Effector CD8-positive, alpha-beta T cell (primary cell): ENCODE measurements at places on chromosomes 12 and 14.

GRCh38 chr12:94091624-94092023 lies 56.8 kb upstream of the PLXNC1 start:
- no peak for DNase-seq

GRCh38 chr12:131613678-131614077 lies 97.2 kb upstream of the SFSWAP start:
- no peak for DNase-seq

DNA sequence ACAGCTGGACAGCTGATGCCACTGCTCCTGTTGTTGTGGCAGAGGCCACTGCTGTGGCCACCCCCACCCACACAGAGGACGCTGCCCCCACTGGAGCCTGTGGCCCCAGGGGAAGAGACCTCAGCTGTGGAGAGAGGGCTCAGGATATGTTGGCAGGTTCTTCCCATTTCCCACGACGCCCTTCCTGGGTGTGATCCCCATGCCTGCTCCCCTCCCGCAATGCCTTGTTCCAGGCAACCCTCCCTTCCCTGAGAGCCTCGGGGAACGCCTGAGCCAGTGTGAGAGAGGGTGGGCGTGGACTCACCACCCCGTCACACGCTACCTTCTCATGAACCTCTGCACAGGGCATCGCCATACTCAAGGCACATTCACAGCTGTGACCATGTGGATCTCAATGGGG lies 5.7 kb upstream of the KRT82 start:
- DNase-seq = no peak

DNA sequence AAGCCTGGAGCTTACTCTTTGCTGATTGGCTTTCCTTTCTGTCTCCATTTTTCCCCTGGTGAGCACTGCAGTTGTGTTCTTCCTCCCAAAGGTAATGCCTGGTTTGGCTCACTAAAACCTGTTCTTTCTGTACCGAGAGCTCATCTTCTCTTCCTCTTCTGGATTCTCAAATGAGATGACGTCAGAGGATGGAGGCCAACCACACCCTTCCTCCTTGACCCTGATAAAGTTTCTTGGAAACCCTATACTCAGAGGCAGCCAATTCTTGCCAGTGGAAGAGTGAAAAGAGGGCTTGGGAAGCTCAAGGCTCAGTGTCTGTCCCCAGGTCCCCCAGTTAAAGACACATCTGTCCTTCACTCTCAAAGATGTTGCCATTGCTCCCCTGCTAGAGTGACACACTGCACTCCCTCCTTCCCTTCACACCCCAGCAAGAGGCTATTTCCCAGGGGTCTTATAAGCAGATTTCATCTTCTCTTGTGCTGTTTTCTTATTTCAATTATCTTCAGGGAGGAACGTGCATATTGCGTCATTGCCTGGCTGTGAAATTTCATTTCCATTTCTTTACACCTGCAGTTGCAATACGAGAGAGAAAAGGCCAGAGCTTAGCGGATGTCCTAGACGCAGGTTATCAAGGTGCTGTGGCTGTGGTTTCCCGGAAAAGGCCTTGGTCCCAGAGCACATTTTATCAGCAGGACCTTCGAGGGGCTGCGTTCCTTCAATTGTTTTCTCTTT lies 27.3 kb downstream of the NTF3 start:
- DNase-seq = no peak

GRCh38 chr14:53278602-53279506 lies 125.7 kb upstream of the DDHD1 start:
- no peak for DNase-seq

DNA sequence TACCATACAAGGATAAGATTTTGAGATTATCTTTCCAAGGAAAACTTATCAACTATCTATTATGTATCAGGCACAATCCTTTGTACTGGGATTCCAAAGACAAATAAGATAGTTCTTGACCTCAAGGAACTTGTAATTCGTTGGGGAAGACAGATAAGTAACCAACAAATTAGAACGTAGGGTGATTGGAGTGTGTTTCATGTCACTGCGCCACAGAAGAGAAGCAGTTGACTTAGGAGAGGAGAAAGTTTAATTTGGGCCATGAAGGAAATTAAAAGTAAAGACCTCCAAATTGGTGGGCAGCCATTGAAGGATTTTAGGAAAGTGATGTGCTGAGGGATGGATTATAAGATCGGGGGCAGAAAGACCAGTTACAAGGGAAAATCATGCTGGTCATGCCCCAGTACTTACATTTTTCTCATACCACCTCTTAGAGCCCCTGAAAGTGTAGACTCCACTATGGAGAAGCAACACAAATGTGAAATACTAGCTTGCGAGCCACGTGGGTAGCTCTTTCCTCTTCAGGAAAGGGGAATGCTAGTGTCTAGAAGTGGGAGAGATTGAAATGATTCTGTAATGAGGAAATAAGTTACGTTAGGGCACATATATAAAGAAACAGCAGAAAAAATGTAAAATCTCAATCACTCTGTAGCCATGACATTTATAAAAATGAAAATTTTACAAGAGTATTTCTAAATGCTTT lies 148.7 kb downstream of the ETV6 start:
- DNase-seq = no peak

GRCh38 chr12:90695415-90695814 lies 259.6 kb downstream of the CCER1 start:
- DNase-seq = no peak

DNA sequence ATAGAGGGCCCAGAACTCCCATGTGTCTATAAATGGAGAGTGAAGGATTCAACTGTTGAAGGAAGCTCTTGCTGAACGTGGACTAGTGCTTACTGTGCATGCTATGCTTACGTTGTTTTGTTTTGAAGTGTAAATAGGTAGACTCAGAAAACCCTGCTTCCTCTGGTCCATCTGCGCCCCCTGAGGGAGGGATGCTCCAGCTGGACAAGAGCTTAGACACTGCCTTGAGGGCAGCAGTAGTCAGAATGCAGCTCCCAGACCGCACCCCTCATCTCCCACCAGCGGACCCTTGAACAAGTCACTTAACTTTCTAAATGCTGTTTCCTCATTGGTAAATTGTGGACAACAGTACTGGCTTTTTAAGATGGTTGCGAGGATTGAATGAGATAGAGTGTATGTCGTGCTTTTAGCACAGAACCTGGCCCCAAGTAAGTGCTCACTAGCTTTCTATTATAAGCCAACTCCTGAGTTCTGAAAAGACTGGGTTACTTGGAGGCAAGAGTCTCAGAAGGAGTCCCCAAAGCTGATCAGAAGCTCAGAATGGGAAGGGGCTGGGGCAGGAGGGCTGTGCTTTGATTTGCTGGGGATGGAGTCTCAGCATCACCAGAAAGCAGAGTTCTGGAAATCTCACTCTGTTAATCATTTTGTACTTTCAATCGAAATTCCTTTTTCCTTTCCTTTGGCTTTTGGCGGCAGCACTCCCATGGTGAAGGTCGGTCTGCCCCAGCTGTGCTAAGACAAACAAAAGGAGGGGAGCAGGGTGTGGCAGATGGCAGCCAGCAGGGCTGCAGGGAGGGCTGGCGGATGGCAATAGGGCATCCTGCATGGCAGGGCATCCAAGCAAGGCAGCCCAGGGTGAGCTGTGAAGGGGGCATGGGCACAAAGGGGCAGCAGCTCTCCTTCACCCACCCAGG lies 15.6 kb downstream of the AGAP2 start:
- no peak for DNase-seq

DNA sequence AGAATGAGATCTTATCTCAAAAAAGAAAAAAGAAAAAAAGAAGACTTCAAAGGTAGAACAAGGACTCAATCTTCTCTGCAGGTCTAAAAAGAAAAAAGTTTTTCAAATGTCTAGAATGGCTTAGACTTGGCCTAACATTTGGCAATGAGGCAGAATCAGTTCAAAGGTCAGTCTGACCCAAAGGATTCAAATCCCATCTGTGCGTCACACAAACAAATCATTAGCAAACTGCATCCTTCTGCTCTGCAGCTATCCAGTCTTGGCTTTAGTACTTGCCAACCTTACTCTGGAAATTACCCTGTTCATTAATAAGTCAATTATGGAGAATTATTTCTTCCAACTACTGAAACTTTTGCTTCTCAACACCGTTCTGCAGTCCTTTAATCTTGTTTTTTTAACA lies 3.1 kb downstream of the YAF2 start:
- DNase-seq = no peak

DNA sequence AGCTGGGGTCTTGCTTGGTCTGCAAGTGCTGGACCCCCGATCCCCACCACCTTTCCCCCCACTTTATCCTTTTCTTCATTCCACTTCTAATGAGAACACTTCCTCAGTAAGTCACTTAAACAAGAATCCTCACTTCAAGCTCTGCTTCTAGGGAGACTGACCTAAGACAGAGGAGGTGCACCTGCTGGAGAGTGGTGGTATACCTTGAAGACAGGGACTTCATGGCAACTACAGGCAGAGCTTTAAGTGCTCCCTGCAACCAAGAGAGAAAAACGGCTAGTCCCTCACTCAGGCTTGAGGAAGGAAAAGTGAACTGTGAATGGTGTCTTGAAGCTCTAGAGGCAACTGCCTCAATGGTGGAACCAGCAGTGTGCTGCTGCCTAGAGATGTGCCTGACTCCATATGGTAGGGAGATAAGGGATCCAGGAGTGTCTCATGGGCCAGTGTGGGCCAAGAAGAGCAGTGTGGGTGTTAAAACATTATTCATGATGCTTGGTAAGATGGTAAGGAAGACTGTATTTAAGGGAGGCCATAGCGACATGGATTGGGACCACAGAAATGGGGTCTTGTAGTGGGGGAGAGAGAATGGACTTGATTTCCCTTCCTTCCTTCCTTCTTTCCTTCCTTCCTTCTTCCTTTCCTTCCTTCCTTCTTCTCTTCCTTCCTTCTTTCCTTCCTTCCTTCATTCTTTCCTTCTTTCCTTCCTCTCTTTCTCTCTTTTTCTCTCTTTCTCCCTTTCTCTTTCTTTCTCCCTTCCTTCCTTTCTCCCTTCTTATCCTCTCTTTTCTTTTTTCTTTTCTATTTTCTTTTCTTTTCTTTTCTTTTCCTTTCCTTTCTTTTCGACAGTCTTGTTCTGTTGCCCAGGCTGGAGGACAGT lies 96.2 kb upstream of the NAP1L1 start:
- DNase-seq = no peak

DNA sequence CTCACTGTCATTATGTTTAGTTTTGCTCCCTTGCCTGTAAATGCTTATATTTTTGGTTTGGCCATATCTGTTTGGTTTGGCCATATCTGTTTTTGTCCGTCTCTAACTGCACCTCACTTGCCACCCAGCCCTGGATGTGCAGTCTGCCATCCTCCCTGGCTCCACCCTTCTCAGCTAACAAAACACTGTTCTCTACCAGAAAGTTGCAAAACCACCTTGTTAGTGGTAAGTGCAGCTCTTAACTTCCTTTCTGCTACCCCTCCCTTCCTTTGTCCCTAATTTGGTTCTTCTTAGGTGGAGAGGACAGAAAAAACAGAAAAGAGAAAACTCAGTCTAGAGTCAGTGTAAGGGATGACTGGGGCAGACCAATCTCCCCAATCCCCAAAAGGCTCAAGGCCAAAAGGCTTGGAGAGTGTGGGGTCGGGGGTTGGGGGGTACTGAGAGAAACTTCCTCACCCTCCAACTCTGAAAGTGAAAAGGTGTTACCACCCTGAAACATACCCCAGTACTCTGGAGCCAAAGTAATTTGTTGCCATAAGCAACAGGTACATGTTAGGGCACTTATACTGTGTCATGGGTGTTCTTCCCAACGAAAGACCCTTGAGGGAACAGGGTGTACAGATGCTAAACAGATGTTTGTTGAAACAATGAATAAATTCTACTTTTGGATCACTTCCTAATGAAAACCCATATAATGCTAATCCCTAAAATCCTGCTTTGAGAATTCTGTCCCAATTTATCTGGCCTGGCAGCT lies 5.0 kb downstream of the BIN2 start:
- no peak for DNase-seq

- DNase-seq = no peak
Observed at GRCh38 chr12:19048943-19049342, 80.6 kb upstream of the PLEKHA5 start.

DNA sequence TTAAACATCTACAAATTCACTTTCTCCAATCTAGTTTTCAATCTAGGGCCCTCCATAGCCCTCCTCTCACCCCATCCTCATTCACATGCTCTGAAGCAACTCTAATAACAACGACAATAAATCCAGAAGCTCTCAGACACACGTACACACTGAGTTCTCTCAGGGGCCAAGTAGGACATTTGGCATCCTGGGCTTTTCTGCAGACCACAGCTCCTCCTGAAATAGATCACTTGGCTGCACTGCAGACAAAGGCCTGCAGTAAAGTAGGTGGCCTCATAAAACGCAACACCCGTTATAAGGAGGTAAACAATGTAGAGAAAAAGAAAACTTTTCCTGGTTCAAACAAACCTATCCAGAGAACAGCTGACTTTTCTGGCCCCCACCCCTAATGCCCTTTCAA lies 111.2 kb downstream of the TMTC1 start:
- no peak for DNase-seq

- DNase-seq = no peak
Observed at GRCh38 chr12:124172636-124173035, 122.3 kb upstream of the RFLNA start.

DNA sequence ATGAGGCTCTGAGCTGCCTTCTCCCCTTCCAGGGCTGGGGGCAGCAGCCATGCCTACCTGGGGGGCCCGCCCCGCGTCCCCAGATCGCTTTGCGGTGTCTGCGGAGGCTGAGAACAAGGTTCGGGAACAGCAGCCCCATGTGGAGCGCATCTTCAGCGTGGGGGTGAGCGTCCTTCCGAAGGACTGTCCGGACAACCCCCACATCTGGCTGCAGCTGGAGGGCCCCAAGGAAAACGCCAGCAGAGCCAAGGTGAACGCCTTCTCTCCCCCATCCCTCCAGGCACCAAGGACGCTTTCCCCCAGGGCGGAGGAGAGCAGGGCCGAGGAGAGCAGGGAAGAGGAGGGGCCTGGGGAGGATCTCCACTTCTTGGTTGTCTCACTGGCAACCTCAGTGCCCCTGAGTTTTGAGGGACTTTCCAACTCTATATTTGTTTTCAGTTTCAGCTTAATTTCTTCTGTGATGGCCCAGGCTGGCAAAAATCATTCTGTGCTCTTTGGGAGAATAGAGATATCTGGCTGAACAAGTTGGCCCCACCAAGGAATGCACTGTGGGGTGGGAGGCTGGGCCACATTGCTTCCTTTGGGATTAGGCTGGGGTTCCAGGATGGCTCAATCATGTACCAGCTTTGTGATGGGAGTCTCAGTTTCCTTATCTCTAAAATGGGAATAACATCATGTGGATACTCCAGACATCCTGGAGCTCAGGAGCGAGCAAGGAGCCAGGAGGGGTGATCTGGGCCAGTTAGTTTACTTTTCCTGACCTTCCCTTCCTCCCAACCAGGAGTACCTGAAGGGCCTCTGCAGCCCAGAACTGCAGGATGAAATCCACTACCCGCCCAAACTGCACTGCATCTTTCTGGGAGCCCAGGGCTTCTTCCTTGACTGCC lies 1.2 kb downstream of the KHNYN start:
- DNase-seq = peak; percentile 47

DNA sequence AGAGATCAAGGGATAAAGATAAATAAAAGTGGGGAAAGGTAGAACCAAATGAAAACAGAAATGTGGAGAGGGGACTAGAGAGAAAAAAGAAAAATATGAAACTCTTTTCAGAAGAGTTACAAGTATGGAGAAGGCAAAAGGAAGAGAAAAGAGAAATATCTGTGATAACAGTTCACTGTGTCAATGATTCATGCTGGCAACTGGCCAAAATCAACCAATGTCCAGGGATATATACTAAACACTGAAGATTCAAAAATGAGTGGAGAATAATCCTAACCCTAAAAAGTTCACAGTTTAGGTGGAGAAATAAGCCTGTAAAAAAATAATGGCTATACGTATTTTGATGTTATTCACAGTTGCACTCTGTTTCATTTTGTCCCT lies 372.3 kb upstream of the KITLG start:
- no peak for DNase-seq

GRCh38 chr12:102543494-102544485 lies 63.4 kb upstream of the IGF1 start:
- DNase-seq = no peak

- DNase-seq = no peak
Observed at GRCh38 chr12:109291521-109292341, 17.4 kb downstream of the FOXN4 start.

- DNase-seq = peak; percentile 46
Observed at GRCh38 chr12:54032627-54033100, at the start of gene HOXC5. Gene HOXC5 (plus strand): TSS chr12:54033050. CDS start chr12:54033123, 73 bp downstream.
